Sigmoid colon (tissue), 7 donors: ENCODE measurements at places on chromosomes 16 and 17. TPM values are rescaled to one million over a fixed set of nuclear protein-coding genes. Genes with fewer than 3 reads are reported as not detected.

DNA sequence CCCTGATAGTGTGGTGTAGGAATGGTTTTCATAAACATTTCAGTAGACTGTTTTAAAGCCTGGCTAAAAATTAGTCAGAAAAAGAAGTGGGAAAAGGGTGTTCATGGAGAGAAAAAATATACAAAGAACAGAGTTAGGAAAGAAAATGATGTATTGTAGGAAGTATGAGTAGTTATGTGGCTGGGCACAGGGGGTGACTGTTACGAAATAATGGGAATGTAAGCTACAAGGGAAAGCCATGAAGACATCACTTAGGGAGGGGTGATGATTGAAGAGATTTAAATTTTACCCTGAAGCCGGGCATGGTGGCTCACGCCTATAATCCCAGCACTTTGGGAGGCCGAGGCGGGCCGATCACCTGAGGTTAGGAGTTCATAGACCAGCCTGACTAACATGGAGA lies 55.3 kb downstream of the NUP88 start:
- no peak for DNase-seq

DNA sequence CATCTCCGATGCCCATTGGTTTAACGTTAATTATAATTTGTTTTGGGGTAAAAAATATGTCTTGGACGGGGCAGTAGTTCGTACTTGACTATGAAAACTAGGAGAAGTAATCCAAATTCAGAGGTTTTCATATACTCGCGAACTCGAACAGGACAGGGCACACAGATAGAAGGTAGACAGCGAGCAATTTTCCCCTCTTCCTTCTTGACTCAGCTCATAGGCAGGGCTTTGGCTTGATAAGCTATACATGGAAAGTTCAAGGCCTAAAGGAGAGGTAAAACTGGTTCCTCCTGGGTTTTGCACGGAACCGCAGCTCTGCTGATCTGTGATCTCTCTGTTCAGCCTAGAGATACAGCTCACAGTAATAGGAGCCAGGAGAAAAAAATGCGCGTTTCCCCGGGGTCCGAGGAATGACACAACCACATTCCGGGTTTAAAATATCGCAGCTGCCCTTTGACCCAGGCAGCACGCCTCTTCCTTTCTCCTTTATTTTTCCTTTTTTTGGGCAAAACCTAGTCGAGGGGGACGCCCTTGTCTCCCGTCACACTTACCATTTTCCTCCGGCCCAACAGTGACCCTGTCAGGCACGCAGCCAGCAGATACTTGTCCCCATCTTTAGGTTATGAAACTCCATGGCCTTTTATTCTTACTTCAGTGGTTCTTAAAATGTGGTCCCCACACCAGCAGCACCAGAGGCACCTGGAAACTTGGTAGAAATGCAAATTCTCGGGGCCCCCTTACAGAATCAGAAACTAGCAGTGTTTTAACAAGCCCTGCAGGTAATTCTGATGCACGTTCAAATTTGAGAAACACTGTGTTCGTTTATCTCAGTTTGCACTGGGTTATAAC lies 1.7 kb upstream of the LASP1 start:
- DNase-seq: peak; percentile 83

- DNase-seq: no peak
Measured at GRCh38 chr17:45641541-45641940, 142.6 kb upstream of the CRHR1 start.

Gene IGSF6
- 1.8 TPM for total RNA-seq

DNA sequence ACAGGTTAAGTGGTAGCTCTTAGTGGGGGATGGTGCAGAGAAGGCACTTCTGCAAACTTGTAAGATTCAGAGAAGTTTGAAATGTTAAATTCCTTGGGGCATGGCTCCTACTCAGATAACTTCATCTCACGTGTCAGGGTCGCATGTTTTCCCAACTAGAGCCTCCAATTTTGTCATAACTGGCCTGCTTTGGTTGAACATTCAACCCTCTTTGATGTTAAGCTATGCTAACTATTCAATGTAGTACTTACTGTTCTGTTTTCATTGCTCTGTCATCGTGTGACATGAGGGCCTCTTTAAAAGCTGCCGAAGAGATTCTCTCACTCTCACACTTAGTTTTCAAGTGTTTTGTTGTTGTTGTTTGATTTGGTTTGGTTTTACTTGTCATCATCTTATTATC lies 280.8 kb downstream of the CDH11 start:
- DNase-seq: no peak

- DNase-seq: peak; percentile 28
Measured at GRCh38 chr16:27428026-27428785, 26.2 kb downstream of the IL21R start.

Gene SLC5A11
- not detected for total RNA-seq

GRCh38 chr16:74825941-74826340 lies 51.3 kb upstream of the FA2H start:
- DNase-seq: no peak

GRCh38 chr16:47045023-47045422 lies 71.5 kb upstream of the DNAJA2 start:
- no peak for DNase-seq

- DNase-seq: no peak
Measured at GRCh38 chr16:3292604-3293003, 9.3 kb downstream of the ZNF263 start.

DNA sequence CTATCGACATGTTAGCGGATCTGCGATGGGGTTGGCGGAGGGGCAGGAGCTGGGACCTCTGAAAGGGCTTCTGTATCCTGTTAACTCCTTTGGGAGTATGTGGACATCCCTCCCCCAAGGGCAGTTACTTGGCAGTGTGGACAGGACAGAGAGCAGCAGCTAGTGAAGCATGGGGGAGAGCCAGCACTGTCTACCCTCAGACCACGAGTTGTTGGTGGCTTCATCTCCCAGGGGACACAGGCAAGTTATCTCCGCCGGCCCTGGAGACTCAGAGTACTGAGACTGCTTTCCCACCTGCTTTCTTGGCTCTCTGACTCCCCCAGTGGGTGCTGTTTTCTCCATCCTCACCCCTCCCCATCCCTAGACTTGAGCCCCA lies 5.3 kb upstream of the GFAP start:
- DNase-seq: peak; percentile 55

Gene DPEP3
- total RNA-seq: not detected

- no peak for DNase-seq
Measured at GRCh38 chr17:9729034-9729650, 62.2 kb downstream of the DHRS7C start.

GRCh38 chr17:1038459-1039122 lies 41.7 kb downstream of the TIMM22 start:
- no peak for DNase-seq

- no peak for DNase-seq
Measured at GRCh38 chr17:72458301-72458700, 337.5 kb downstream of the SOX9 start.

- DNase-seq: peak; percentile 22
Measured at GRCh38 chr17:6699997-6700947, 12.9 kb downstream of the SLC13A5 start.

- no peak for DNase-seq
Measured at GRCh38 chr16:58393138-58393504, 850 bp downstream of the GINS3 start.

- no peak for DNase-seq
Measured at GRCh38 chr17:49965524-49965909, 3.5 kb upstream of the DLX4 start.

GRCh38 chr16:73707863-73708262 lies 588.8 kb upstream of the PSMD7 start:
- DNase-seq: no peak

Gene TPSG1
- total RNA-seq: not detected

Gene CCL4
- 3.7 TPM for total RNA-seq

DNA sequence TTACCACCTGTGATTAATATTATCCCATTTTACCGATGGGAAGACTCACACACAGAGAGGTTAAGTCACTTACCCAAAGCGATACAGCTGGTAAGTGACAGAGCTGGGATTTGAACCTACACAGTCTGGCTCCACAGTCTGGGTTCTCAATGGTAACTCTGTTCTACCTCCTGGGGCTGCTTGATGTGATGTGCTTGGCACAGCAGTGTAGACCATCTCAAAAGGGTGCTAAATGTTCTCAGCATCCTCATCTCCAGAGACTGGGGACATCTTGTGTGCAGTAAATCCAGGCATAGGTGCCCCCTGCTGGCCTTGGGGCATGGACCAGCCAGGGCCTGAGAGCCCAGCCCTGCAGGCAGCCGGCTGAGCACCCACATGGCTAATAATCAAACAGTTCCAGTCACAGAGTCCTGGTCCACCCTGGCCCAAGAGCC lies 15.4 kb upstream of the KATNB1 start:
- no peak for DNase-seq

- no peak for DNase-seq
Measured at GRCh38 chr17:72419866-72420774, 299.3 kb downstream of the SOX9 start.

- no peak for DNase-seq
Measured at GRCh38 chr17:70091005-70091568, 16.1 kb downstream of the KCNJ16 start.

GRCh38 chr17:58300336-58300735 lies 19.6 kb upstream of the MPO start:
- peak; percentile 2 for DNase-seq

DNA sequence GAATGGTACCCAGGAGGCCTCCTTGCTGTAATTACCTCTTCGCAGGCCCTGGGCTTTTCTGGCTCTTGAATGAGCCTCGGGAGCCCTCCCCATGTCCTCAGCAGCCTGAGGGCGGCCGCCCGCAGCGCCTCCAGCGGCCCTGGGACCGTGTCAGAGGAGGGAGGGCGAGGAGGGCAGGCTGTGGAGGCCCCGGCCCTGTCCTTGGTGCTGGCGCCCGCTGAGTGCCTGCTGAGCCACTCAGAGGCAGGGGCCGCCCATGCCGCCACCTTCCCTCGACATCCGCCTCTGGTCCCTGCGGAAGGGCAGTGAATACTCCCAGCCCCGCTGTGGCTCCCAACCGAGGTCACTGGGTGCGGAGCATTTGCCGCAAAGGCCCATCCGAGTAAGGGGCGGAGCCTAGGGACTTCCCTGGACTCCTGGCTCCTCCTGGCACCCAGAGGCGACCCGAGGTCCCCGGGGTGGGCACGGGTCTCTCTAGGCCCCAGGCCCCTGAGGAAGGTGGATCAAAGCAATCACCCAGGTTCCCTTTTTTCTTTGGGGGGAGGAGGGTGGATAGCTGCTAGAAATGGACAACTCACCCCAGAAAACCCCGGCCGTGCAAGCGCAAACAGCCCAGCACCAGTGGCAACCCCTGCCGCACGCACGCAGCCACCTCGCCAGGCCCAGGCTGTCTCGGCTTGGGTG lies 2.8 kb downstream of the RBFOX3 start:
- DNase-seq: peak; percentile 87

Gene MRPL10
- total RNA-seq: 58.8 TPM

- no peak for DNase-seq
Measured at GRCh38 chr17:35972945-35973332, 8.4 kb downstream of the CCL16 start.

GRCh38 chr17:17252149-17252661 lies 15.2 kb upstream of the FLCN start:
- DNase-seq: no peak

- DNase-seq: no peak
Measured at GRCh38 chr16:21116148-21116693, 34.4 kb downstream of the DNAH3 start.

GRCh38 chr17:77098884-77099545 lies 41.8 kb upstream of the SEC14L1 start:
- DNase-seq: peak; percentile 84

DNA sequence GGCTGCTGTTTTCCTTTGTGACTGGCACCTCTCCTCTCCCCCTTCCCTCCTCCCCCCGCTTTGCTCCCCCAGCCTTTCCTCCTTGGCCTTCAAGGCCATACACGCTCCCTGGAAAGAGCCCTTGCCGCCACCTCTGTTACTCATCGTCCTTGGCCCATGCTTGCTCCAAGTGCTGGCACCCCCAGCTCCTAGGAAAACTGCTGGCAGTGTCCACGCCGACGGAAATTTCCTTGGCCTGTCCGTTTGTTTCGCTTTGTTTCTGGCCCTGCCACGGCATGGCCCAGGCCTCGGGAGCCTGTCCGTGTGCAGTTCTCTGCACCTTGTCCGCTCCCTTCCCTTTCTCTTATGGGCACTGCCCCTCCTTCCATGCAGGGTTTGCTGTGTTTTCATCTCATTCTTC lies 18.0 kb downstream of the CA5A start:
- peak; percentile 74 for DNase-seq

DNA sequence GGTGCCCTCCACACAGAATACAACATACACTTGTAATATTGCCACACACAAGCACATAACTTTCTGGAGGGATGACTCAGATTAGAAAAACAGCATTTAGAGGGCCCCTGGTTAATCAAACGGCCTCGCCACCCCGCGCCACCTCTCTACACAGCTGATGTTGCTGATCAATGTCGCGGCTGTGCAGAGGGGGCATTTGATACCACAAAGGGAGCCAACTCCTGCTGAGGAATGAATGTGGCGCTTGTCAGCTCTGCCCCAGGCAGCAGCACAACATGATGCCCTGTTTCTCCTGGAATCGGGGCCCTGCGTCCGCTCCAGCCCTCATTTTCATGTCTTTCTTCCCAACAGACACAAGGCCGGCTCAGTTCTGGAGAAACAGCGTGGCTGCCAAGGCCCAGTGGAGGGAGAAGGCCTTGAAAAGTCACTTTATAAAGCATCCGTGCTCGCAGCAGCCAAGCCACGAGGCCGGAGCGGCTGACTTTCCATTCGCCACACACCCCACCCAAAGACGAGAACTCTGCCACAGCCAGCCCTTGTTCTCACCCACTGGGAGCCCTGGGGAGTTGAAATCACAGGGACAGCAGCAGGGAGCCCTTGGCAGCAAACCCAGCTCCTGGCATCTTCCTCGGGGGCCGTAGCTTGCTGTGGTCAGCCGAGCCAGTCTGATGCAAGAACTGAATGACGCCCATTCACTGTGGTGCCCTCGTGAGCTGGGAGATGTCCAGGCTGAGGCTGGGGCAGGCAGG lies 65.6 kb downstream of the XYLT1 start:
- peak; percentile 97 for DNase-seq

GRCh38 chr16:12661656-12662172 lies 142.0 kb downstream of the CPPED1 start:
- DNase-seq: no peak

- no peak for DNase-seq
Measured at GRCh38 chr16:76222087-76222486, 55.1 kb upstream of the CNTNAP4 start.

Gene SRP68
- total RNA-seq: 53.5 TPM
